ENCODE measurements at places on chromosomes 3 and 15.

GRCh38 chr15:58524247-58524646, 92.5 kb downstream of the LIPC start:
- DNase-seq: no peak

DNA sequence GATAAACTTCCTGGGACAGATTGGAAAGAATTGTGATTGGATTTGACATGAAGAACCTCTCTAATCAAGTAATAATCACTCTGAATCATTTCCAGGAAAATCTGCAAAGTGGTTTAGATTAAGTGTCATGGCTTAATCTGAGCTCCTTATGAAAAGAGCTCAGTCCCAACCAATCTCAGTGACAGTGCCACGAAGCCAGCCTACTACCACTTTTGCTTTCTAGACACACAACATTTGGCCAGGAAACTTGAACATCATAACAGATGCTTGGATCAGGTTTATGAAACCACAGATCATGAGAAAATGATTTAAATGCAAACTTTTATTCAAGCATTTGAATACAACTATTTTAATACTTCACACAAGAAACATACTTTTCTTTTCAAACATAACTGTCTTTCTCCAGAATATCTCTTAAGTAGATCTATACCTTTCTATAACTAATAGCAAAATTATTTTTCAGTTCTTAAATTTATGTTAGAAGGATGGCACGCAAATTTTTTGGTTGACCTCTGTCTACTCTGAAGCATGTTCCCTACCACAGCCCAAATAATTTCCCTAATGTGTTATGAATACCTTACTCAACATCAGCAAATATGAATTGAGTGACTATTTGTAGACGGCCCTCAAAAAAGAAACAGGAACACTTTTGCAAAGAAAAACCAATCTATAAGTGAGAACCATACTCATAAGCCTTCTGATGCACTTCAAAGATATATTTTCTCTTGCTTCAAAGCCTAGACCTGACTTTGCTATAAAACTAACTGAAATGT, 495.0 kb upstream of the ZNF385D start:
- DNase-seq: no peak

- DNase-seq: no peak
Measured at GRCh38 chr15:48800811-48801455, 9.9 kb downstream of the CEP152 start.

- no peak for DNase-seq
Measured at GRCh38 chr3:64329037-64329436, 103.8 kb upstream of the PRICKLE2 start.

DNA sequence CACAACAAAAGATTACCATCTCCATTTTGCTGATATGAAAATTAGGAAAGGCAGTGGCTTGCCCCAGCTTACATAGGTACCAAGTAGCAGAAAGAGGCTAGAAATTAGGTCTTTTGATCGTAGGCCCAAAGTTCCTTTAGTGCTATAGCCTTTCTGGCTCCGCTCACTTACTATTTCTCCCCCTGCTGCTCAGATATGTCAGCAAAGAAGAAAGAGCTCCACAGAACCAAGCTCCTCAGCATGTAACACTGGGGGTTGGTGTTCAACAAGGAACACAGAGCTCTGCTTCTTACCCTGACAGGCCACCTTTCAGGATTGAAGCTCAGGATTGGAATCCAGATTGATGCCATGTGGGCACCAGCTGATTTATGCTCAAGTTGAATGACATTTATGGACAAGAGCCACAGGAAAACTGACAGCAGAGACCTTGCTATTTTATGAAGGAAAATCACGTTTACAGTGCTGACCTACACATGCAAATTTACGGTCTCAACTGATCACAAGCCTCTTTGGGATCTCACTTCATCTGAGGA, 6.1 kb upstream of the IL12A start:
- no peak for DNase-seq

- peak; percentile 21 for DNase-seq
Measured at GRCh38 chr15:31032961-31033371, 41.5 kb upstream of the MTMR10 start.

- no peak for DNase-seq
Measured at GRCh38 chr3:76047368-76047767, 262.0 kb upstream of the ZNF717 start.

GRCh38 chr3:73546961-73547360, 77.8 kb downstream of the PDZRN3 start:
- peak; percentile 81 for DNase-seq

DNA sequence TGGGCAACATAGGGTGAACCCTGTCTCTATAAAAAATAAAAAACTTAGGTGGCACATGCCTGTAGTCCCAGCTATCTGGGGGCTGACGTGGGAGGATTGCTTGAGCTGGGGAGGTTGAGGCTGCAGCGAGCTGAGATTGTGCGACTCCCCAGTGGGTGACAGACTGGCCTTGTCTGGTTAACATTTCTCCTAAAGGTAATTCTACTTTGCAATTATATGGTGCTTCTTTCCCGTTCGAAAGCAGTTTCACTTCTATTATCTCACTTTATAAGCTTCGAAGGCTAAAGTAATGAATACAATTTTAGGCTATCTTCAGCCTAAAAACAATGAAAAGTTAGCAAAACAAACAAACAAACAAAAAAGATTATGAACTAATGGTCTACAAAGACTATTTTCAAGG, 35.3 kb downstream of the COMMD2 start:
- DNase-seq: no peak

- no peak for DNase-seq
Measured at GRCh38 chr3:2096216-2096615, 2.5 kb upstream of the CNTN4 start.

DNA sequence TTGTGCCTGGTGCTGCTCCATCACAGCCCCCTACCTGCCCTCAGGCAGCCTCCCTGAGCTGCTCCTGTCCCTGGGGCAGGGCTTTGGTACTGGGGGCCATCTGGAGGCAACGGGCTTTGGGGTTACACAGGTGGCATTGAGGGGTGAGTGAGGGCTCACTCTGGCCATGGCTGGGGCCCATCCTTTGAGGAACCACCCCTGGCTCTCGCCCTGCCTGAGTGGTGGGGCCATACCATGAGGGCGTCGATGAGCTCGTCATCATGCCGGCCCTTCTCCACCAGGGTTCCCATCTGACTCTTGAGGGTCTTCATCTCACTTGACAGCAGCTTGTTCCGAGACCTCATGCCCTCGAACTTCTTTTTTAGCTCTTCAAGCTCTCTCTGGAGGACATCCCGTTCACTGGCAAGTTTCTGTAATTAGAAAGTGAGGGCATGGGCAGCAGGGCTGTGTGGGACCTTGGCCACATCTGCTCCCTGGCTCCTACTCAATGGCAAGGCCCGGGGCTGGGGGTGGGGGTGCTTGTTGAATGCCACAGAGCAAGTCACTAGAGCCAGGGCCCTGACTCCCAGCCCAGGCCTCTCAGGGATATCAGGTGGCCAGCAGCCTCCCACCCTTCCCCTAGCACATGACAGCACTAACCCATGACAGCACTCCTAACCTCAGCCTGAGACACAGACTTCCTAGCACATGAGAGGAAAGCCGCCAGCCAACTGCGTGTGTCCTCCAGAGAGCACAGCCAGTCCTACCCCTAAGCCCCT, 33.5 kb downstream of the CCDC13 start:
- DNase-seq: no peak

DNA sequence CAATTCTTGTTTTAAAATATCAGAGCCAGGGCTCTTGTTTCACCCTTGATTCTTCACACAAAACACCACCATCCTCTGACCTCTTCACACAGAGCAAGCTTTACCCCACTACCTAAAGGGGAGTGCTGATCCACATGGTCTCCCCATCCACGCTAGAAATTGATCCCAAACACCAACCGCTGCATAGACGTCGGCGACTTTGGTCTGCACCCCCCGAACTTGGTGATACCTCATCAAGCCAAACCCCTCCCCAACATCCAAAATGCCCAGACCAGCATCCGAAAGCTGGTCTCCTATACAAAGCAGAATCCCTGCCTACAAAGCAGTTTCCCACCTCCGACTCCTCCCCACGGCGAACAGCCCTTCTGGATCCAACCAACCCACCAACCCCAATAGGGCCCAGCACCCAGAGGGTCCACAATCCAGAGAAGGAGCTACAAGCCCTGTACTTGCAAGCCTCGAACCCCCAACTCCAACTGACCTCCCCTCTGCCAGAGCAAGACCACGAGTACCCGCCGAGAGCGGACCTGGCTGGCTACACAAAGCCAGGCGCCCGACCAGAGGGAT, 25.8 kb upstream of the MTHFS start:
- no peak for DNase-seq

DNA sequence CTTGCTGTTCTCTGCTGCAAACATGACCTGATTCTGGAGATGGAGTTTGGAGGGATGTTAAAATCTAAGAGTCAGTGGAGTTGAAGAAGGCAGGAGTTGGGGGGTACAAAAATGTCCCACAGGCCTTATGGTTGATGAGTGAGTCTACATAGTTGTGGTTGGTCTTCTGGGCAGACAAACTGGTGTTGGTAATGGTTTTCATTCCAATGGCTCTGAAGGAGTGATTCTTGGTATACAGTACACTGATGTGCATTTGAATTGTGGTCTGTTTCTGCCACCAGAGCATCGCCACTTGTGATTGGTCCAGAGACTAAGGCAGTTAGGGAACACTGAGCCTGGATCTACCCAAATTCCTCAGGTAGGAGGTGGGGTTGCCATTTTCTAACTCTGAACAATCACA, 514.1 kb upstream of the CFAP20DC start:
- DNase-seq: no peak

GRCh38 chr3:13285007-13285567, 135.0 kb downstream of the NUP210 start:
- no peak for DNase-seq

DNA sequence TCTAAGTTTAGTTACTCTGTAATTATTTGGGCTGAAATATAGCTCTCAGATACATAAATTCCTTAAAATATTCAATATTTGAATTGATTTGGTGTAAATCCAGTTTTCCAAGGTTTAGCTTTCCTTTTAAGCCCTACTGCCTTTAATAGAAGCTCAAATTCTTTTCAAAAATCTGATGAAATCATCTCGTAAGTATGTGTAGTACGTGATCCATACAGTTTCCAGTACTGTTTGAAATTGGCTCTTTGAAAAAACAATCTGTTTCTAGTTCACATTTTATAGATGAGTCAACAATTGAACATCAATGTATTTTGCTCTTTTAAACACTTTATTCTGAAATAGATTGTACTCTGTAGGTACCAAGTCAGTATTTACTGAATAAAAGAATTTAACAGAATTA, 84.2 kb downstream of the LRRC49 start:
- DNase-seq: peak; percentile 41

- DNase-seq: no peak
Measured at GRCh38 chr15:100531204-100531603, 2.5 kb upstream of the CERS3 start.

- no peak for DNase-seq
Measured at GRCh38 chr3:172634948-172635347, 75.9 kb downstream of the NCEH1 start.

GRCh38 chr3:129305592-129306091, 27.0 kb downstream of the HMCES start:
- no peak for DNase-seq

- DNase-seq: no peak
Measured at GRCh38 chr3:131350506-131350905, 31.1 kb upstream of the NUDT16 start.

DNA sequence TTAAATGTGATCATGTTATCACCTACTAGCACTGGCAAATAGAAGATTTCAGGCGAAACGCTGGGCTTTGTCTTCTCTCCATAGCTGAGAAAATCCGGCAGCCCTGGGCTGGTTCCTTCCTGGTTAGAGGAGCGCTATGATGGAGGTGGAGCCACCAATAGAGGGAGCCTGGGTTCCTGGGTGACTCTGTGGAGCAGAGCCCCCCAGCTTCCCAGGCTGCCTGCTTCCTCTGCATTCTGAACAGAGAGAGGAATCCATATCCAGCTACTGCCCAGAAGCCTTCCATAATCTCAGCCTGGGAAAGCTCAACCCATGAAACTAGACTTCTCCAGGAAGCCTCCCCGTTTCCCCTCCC, 32.6 kb upstream of the IQSEC1 start:
- DNase-seq: no peak

DNA sequence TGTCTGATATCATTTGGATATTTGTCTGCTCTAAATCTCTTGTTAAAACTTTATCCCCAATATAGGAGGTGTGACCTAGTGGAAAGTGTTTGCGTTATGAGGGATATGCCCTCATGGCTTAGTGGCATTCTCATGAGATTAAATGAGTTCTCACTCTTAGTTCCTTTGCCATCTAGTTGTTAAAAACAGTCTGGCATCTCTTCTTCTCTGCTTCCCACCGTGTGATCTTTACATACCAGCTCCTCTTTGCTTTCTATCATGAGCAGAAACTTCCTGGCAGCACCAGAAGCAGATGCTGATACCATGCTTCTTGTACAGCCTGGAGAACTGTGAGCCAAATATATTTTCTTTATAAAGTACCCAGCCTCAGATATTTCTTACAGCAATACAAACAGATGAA, 33.0 kb downstream of the NLGN1 start:
- DNase-seq: no peak

DNA sequence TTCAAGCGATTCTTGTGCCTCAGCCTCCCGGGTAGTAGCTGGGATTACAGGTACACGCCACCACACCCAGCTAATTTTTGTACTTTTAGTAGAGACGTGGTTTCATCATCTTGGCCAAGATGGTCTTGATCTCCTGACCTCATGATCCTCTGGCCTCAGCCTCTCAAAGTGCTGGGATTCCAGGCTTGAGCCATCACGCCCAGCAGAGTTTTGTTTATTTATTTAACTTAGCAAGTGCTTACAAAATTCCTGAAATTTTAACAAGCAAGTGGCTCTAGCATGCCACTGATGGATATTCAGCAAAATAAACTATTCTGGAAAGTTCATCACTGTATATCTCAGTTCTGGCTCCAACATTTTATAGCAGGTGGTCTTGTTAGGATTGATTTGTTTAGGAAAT, 585.9 kb downstream of the OTOL1 start:
- DNase-seq: no peak

GRCh38 chr15:71747128-71748083, 62.9 kb upstream of the NR2E3 start:
- DNase-seq: peak; percentile 23

- DNase-seq: no peak
Measured at GRCh38 chr15:98673133-98673532, 24.8 kb downstream of the IGF1R start.

DNA sequence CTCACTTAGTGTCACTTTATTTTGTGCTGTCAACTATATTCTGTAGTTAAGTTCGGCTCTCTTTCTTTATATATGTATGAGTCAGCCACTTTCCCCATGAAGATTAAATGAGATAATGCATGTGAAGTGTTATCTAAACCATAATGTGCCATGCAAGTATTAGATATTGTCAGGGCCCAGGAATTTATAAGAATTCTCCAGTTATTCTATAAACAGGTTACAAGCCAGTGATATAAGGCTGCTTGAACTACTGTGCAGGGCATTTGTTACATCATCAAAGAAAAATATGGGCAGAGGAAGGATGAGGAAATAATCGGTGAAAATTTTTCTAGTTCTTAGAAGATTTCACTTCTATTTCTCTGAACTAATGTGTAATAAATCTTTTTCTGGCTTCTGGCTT, 1049.0 kb upstream of the NR2F2 start:
- no peak for DNase-seq

GRCh38 chr3:23626442-23626841, 179.3 kb upstream of the UBE2E1 start:
- DNase-seq: no peak

All from AG04450 (cell line).